Stimulated activated CD8-positive, alpha-beta memory T cell treated with anti-CD3 and anti-CD28 coated beads, Interleukin-4, amount 100 ng/mL, for 1 hour (primary cell): ENCODE measurements at places on chromosomes 6 and 20.

DNA sequence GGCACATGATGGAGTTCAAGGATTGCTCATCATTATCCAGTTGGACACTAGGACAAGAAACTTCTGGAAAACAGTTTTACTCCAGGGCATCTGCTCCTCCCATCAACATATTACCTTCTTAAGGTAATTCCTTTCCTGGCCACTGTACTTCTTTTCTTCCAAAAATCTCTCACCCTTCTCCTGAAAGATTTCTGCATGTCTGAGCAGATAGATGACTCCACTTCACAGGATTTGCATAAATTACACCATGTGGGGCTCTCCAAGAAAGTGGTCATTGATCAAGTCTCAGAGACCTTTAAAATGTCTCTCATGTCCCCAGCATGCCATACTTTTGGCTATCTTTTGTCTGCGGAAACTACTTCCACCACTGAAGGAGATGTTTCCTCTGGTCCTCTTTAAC is 103.2 kb upstream of the TNFAIP3 start:
- DNase-seq = no peak

DNA sequence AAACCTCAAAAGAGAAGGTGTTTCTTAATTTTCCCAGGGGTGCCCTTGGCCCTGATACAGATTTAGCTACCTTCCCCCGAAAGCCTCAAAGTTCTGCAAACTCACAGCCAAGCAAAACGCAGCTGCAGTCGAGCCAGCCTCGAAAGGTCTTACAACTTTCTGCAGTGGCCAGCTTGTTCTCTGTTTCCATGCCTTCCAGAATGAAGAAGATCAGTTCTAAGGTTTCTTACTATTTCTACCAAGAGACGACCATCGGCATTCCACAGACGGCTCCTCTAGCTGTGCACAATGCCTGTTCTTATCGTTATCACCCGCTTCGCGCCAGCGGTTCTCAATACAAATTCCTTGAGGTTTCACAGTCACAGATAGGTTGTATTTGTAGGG is 28.5 kb upstream of the CCR6 start:
- no peak for DNase-seq

DNA sequence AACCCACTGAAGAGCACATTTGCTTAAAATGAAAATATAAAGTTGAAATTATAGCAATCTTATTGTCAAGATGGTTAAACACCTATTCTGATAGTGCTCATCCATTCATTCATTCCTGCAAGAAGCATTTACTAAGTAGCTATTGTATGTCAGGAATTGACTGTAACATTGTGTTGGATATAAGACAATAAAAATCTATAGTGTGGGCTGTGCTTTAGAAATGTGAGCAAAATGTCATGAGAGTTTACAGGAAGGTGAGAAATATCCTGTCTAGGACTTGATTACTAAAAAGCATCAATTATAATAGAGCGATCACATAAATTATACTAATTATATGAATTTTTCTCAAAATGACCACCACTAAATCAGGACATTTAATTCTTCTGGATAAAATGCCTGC is 123.0 kb downstream of the HAO1 start:
- no peak for DNase-seq

GRCh38 chr6:160058603-160059215 is 62.9 kb upstream of the SLC22A1 start:
- DNase-seq = no peak

DNA sequence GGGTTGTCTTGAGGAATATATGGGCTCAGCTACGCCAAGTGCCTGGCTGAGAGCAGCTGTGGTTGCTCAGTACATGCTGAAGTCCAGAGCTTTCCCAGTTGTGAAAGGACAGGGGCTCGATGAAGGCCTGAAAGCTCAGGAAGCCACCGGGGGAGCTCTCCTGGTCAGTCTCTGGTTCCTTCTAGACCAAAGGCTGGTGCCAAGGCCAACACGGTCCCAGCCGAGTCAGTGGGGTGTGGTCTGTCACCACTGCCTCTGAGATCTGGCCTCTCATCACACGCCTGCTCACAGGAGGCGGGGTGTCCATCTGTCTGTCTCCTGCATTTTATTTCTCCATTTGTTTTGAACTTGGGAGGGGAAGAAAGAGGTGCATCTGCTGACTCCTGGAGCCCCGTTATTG is 4.9 kb upstream of the FAM83C start:
- no peak for DNase-seq

DNA sequence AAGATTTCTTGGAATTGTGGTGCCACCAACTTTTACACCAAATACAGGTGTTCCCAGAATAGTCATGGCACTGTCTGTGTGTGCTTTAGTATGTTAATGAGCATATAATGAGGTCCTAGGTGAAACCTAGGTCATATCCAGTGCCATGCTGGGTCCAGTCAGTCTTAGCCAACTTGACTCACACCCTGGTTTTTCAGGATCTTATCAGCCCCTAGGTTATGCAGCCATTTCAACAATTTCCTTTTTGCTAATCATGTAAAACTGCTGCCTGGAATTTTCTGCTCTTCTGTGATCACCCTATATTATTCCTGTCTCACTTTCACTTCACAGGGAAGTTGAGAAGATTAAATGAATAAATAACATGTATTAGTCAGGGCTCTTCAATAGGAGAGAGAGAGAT is 23.7 kb downstream of the SDHAF4 start:
- no peak for DNase-seq

DNA sequence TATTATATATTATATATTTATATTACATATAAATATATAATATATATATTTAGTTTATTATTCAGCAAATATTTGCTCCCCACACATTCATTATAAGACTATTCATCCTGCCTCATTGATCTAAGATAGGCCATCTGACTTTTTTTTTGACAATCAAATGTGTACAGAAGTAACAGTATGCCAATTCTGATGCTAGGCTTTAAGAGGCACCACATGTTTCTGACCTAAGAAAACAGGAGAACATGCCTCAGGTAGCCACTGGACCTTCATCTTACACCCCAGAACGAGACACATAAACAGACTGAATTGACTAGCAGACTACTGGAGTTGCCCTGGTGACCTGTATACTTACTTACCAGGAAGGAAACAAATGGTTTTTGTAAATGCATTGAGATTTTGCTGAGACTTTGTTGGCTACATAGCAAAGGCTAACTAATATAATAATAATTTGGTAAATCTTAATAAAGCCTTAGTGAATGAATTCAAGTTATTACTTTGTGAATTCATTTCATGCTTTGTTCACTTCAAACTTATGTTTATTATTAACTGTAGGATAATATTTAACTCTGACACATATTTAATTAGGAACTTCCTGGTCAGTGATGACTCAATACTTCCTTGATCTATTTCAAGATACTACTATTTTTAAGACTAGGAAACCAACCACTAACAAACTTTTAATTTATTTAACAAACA is 13.4 kb upstream of the MYO6 start:
- no peak for DNase-seq

DNA sequence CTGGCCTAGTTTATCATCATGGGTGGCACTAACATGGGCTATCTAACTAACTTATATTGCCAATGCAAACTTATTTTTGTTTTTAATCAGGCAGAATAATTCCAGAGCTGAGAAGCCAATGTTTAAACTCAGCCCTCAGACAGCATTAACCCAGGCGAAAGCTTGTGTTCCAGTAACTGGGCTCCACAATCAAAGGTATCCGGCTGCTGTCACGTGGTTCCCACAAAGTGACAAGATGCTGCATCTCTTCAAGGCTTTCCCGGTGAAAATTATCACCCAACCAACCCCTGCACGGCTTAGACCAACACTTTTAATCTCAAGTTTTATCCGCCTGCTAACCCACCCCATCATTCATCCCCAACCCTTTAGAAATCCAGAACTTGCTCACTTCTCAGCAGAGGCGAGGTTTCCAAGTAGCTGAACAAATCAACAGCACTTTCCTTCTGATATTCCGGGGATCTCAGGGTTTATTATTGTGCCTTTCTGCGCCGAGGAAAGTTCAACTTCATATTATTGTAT is 885 bp downstream of the MTCL3 start:
- DNase-seq = no peak

DNA sequence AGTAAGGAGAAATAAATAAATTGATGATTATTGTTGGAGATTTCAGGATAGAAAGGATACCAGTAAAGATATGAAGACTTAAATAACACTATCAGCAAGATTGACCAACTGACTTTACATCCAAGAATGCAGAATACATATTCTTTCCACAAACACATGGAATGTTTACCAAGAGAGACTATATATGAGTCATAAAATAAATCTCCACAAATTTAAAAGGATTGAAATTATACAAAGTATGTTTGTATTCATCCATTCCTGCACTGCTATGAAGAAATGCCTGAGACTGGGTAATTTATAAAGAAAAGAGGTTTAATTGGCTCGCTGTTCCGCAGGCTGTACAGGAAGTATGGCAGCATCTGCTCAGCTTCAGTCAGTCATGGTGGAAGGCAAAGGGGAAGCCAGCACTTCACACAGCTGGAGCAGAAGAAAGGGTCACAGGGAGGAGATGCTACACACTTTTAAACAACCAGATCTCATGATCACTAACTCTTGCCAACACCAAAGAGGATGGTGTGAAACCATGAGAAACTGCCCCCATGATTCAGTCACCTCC is 56.7 kb upstream of the TNFRSF21 start:
- DNase-seq = no peak

DNA sequence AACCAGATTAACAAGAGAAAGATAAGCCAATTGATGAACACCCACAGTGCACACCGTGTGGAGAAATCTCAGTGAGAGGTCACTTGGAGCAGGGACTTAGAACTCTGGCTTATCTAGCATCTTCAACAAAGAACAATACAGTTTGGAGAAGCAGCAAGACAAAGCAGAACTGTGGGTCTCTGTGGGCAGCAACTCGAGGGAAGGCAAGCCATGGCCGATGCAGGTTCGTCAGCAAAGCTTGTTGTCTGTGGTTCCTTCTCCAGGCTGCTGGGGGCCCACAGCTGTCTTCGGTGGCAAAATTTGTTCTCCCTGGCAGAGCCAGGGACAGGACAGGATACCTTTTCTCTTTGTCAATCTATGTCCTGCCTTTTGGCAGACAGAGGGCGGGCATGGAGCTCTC is 22.1 kb downstream of the RPP40 start:
- DNase-seq = no peak

DNA sequence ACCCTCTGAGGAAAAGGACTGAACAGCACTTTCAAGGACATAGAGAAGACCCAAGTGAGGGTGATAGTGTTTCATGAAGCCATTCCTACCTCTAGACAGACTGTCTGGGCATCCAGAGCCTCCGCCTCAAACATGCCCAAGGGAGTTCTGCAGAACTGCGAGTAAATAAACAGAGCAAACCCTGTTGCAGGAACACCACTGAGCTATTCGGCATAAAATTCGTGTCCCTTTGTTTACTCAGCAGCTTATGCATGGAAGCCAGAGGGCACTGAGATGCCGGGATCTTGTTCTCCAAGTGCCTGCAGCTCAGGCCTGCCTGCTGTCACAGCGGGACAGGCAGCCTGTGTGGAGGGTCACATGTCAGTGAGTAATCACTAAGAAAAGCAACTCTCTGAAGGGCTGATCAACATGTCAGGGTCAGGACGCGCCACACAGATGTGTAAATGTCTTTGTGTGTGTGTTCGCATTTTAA is 164.9 kb upstream of the HEY2 start:
- DNase-seq = no peak

DNA sequence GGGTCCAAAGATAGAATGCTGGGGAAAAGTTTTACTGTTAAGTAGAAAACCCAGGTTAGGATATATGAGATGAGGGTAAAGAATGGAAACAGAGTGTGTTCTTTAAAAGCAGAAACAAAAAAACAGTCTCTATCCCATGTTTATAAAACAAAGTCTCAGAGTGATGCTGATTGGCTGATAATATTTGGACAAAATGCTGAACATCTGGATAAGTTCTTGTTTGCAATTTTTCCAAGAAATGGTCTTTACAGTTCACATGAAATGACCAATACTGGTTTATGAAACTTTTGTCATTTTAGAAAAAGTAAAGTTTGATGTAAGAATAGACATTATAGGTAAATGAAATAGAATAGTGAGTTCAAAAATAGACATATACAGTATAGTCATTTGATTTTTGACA is 96.2 kb upstream of the EYS start:
- no peak for DNase-seq

DNA sequence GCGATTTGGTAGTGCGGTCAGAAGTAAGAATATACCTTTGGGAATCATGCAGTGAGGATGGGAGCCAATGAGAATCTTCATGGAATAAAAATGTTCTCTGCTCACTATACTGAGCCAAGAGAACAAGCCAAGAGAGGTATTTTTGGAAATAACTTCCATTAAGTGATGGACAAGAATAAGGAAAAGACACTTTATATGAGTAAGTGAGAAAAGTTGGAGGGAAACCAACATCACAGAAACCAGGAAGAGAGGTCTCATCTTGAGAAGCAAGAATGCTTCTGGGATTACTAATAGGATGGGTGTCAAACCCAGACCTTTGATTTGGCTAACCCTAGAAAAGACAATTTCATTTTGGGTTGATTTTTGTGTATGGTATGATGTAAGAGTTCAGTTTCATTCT is 181.2 kb upstream of the JAG1 start:
- no peak for DNase-seq

DNA sequence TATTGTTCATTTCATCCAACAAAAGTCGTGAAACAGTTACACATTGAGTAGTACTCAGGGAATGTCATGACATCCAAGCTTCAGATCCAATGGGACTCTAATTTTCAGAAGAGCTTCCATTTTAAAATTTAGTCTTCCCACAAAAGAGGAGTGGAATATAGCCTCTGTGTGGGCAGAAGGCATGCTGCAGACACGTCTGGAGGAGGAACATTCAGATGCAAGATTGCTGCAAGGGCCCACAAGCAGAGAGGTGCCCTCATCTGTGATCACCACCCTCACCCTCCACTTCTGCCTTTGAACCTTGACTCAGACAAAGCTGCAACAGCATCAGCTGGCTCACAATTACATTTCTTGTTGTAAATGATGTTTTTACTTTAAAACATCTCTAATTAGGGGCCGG is 29.9 kb downstream of the NRN1 start:
- no peak for DNase-seq

- no peak for DNase-seq
Observed at GRCh38 chr6:26311385-26312095, 53.5 kb upstream of the BTN3A2 start.

DNA sequence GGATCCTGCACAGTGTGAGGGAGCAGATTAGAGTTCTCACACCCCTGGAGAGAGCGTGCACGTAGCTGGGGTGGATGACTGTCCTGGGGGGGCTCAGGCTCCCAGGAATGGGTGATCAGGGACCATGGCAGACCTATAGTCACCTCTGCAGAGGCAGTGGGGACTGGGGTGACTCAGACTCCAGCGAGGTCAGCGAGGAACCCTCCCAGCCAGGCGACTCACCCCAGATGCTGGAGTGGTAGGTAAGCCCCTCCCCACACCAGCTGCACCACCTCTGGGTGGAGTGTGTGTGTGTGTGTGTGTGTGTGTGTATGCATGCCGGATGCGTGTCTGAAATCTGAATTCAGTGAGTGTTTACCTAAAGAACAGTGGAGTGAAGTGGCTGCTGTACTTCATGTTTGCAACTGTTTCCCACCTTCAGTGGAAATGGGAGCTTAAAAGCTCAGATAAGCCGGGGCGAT is 17.4 kb upstream of the GTSF1L start:
- DNase-seq = no peak

DNA sequence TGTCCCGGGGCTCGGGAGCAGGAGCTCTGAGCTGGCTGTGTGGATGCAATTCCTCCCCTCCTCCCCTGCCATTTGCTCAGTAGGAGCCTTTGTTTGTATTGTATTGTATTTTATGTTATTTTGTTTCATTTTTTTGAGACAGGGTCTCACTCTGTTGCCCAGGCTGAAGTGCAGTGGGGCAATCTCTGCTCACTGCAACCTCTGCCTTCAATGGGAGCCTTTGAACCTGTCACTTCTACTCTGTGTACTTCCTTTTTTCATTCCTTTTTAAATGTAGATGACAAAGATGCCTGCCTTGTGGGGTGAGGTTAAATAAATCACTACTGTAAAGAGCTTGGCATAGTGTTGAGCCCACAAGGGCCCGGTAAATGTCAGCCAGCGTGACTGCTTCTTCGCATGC is 70.6 kb downstream of the DCDC2 start:
- DNase-seq = no peak
